Fibroblast of skin of abdomen (primary cell): ENCODE measurements at places on chromosomes 7 and 10.

GRCh38 chr10:6530966-6531365, 49.1 kb downstream of the PRKCQ start:
- no peak for DNase-seq

DNA sequence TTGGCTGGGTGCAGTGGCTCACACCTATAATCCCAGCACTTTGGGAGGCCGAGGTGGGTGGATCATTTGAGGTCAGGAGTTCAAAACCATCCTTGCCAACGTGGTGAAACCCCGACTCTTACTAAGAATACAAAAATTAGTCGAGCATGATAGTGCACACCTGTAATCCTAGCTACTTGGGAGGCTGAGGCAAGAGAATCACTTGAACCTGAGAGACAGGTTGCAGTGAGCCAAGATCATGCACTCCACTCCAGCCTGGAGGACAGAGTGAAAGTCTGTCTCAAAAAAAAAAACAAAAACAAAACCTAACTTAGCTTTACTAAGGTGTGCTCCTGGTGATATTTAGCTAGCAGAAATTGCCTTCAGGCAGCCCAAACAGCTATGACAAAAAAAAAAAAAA, 24.3 kb upstream of the VDAC2 start:
- no peak for DNase-seq

DNA sequence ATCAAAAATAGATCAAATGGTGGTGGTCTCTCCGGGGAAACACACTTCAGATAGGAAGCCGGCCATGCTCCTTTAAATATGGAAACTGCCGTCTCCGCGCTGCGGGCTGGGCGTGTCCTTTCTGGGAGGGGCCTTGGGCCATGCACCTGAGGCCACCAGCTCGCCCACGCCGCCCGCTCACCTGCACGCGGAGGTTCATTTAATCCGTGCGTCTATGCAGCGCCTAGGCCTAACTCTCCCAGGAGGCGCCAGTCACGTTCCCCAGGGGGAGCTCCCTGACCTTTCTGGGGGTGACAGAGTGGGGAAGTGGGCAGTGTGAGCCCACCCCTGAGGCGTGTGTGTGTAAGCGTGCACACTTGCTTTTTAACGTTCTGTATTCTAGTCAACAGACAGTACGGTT, 64.0 kb downstream of the C10orf143 start:
- DNase-seq, result no peak

DNA sequence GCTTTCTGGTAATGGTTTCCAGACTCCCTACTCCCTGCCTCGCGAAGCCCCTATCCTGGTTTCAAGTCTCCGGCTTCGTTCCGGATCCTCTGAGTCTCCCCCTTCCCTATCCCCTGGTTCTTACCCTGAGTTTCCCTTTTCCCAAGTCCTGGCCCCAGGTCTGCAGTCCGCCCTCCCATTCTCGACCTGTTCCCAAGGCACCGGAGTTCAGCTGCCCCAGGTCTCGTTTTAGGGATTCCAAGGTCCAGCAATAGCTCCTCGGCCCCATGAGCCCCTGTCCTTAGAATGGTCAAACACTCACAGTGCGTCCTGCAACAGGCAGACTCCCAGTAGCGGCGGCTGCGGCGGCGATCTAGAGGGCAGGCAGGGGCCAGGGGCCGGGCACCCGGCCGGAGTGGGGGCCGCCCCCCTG, 274 bp downstream of the PITX3 start:
- no peak for DNase-seq

- DNase-seq, result peak; percentile 86
These were observed 2.5 kb upstream of the MEST start for GRCh38 chr7:130489140-130489983.

DNA sequence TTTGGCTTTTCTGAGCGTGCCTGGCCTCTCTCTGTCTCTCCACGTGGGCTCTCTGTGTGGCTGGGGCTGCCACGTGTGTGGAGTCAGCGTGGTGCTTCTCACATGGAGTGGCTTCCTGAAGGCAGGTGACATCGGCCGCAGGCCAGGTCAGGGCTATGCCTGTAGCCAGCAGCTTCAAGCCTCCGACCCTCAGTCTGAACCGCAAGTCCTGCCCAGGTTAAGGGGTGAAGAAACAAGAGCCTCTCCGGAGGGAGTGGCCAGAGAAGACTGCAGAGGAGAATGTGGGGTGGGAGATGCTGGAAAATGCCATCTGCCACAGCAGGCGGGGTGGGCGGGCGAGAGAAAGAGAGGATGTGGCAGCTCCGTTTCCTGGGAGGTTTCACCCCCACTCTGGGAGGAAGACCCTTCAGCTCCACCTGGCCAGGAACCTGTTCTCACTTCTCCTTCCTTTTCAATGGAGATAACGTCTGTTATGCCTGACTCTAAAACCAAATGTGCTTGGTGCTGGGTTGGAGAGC, 14.3 kb upstream of the VIPR2 start:
- no peak for DNase-seq

GRCh38 chr10:117339578-117339977, 35.7 kb downstream of the PDZD8 start:
- DNase-seq, result peak; percentile 31

DNA sequence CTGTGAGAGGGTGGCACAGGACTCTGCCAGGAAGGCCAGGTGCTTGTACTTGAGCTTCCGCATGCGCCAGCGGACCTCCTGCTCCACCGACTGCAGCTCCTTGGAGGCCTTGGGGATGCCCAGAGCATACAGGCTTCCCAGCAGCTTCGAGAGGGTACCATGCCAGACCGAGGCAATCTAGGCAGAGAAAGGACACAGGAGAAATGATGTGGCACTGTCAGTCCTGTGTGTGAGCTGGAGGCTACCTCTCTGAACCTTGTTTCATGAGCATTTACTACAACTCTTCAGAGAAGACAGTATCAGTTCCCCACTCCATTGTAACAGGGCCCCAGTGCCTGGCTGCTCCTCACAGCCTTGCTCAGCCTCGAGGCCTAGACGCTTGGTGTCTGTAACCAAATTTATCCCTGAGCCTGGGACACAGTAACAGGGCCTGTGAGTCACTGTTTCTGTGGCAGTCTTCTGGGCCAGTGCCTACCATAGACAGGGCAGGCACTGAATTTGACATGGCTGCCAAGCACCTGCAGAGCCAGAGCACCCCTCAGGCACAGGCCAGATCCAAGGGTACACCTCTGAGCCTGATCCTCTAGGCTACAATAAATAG, 5.8 kb downstream of the TBRG4 start:
- no peak for DNase-seq

DNA sequence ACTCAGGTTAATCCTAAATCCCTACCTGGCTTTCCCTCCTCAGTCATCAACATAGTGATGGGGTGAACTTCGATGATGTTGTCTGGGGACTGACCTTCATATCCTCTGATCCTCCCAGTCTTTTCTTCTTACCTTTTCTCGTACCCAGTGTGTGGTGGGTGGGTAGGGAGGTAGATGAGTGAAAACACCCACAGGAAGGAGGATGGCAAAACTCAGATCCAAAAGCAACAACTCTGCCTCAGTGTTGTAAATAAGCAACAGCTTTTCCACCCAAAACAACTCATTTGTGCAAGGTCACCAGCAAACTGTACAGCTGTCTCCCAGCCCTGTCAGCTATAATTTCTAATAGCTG, 38.6 kb downstream of the VOPP1 start:
- no peak for DNase-seq

- peak; percentile 68 for DNase-seq
These were observed 75.2 kb downstream of the PARD3 start for GRCh38 chr10:34739915-34740314.
